Tibial nerve (tissue), 4 donors: ENCODE measurements at places on chromosomes 4 and X. TPM values are rescaled to one million over a fixed set of nuclear protein-coding genes. Genes with fewer than 3 reads are reported as not detected.
A peak's percentile ranks its signal among the peaks of the same experiment; 100 is the strongest.

DNA sequence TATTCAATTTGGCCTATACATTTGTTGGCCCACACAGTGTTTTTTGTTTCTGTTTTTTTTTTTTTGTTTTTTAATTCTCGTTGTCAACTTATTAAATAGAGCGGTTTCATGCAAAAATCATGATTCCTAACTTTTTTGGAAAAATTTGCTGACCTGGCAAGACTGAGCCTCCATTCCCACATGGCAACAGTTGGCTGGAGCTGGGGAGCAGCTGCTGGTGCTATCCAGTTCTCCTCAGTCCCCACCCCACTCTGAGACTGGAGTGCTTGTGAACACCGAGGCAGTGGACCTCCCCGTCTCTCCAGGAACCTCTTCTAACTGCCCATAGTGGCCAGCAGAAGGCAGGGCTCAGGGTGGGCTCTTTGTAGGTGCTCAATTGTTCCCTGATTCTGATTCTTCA is 95.7 kb upstream of the OTUD4 start:
- no peaks in the 10 kb centered on the region for H3K4me1 ChIP-seq
- no peaks in the 10 kb centered on the region for H3K36me3 ChIP-seq
- DNase-seq: no peak
- H3K27me3 ChIP-seq: no peaks in the 10 kb centered on the region
- no peak overlapping the region for H3K27ac ChIP-seq

DNA sequence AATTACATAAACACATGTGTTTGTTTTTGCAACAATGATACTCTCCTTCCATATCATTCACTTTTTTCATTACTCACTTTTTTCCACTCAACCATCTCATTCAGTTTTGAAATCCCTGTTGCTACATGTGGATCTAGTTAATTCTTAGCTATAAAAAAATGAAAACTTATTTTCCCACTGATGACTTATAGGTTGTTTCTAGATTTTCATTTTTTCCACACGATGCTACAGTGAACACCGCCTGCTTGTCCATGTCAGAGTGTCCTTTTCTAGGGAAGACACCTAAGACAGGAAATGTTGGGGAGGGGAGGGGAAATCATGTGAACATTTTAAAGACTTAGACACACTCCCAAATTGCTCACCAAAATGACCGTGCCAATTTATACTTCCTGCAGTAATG is 70.2 kb downstream of the SUPT20HL2 start:
- H3K36me3 ChIP-seq: no peaks in the 10 kb centered on the region
- no peak overlapping the region for H3K27ac ChIP-seq
- H3K27me3 ChIP-seq: peaks cover 5% of the 10 kb centered on the region
- H3K4me1 ChIP-seq: no peaks in the 10 kb centered on the region
- no peak for DNase-seq

DNA sequence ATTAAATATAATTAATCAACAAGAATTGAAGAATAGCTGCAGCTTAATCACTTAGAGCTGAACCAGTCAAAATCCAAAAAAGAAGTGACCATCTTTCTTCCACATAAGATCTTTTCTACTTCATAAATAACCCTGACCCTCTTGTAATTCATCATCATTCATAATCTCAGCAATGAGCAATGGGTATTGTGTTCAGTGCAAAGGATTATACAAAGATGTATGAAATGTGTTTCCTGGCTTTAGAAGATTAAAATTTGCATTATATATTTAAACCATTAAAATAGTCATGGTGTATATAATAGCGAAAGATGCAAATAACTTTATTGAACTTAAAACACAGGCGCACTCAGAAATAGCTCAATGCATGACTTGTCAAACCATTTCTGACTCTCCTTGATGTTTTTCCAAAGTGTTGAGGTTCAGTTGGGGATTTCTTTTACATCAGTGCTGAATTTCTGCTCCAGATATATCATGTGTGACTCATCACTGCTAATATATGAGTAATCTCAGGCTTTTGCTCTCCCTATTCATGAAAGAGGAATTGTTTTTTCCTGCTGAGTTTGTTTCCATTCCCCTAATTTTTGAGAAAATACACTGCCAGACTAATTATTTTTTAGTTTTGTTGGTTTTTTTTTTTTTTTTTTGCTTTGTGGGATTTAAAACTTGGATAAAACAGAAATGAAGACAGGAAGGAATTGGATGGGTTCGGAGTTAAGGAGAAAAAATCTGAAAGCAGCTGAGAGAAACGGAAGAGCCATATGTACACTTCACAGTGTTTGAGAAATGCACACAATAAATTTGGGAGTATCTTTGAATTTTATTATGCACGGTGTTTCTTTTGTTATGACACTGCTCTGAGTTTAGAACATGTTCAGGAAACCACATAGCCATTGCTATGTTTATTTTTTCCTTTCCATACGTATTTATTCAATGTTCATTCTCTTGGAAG is 290.1 kb upstream of the PCDH7 start:
- H3K36me3 ChIP-seq: no peaks in the 10 kb centered on the region
- no peaks in the 10 kb centered on the region for H3K27me3 ChIP-seq
- H3K27ac ChIP-seq: no peak overlapping the region
- no peak for DNase-seq

PLP1 gene
- total RNA-seq: 482 TPM

GRCh38 chr4:113290666-113291065 is 241.2 kb downstream of the ANK2 start:
- H3K27ac ChIP-seq: no peak overlapping the region
- no peak overlapping the region for H3K4me3 ChIP-seq
- peaks cover 29% of the 10 kb centered on the region for H3K4me1 ChIP-seq
- H3K27me3 ChIP-seq: no peaks in the 10 kb centered on the region
- H3K36me3 ChIP-seq: peaks cover 14% of the 10 kb centered on the region

DNA sequence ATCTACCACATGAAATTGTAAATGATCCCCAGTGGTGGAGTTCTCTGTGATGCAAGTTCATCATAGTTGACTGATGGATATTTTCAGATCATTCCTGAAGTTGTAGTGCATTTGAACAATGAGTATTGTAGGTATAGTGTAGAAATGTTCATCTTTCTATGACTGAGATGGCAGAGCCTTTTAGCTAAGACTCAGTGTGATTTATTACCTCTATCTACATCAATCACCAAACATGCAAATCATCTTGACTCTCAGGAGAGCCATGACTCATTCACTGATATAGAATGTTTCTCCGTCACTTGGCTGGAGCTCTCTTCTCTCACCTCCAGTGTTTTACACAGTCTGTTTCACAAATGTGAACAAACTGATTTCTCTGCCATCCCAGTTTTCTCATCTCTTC is 392.6 kb downstream of the IL1RAPL1 start:
- H3K27ac ChIP-seq: no peak overlapping the region
- no peaks in the 10 kb centered on the region for H3K27me3 ChIP-seq
- no peak overlapping the region for H3K4me3 ChIP-seq
- no peaks in the 10 kb centered on the region for H3K36me3 ChIP-seq
- H3K4me1 ChIP-seq: no peaks in the 10 kb centered on the region
- DNase-seq: no peak

DNA sequence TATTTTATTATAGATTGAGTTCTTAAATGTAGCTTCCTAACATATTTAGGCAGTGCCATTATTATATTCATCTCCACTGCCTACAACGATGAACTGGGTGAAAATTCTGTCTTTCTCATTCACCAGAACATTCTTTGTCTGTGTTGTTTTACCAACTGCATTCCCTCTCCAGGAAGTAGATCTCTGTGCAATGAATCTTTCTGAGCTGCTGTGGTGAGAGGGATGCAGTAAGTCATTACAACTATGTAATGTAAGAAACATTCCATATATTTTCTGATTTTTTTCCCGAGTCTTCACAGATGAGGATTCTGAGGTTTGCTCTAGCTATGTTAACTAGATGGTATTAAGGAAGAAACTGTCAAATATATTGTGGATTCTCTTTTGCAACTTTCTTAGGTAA is 811.9 kb upstream of the PCDH7 start:
- no peaks in the 10 kb centered on the region for H3K27me3 ChIP-seq
- DNase-seq: no peak
- no peaks in the 10 kb centered on the region for H3K36me3 ChIP-seq

DNA sequence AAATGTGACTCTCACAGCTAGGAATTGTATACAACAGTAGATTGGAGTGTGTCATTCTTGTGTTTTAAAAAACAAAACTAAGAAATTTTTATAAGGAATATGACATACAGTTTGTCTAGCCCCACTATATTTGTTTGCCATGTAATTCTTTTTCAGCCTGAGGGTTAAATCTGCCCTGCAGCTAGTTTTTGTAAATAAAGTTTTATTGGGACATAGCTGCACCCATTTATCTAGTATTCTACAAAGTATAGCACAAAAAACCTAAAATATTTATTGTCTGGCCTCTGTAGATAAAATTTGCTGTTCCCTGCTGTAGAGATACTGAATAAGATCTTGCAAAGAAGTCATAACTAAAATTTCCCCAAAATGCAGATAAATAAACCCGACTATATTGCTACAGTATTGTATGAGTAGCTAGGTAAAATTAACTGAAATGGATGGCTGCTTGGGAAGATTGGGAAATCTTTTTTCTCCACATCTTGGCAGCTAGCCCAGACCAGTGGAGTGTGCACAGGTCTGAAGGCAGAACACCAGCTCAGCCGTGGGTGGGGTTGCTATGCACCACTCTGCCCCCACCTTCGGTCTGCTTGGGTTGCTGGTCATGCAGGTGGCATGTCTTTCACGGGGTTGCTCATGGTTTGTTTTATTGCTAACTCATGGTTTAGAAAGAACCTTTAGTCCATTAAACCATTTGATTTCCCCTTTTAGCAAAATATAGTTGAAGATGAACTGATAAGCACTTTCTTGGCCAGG is 127.9 kb downstream of the KLHL8 start:
- H3K27ac ChIP-seq: no peak overlapping the region
- H3K4me1 ChIP-seq: no peaks in the 10 kb centered on the region
- H3K36me3 ChIP-seq: peaks cover 28% of the 10 kb centered on the region
- no peaks in the 10 kb centered on the region for H3K27me3 ChIP-seq
- H3K4me3 ChIP-seq: no peak overlapping the region

- DNase-seq: no peak
- H3K27ac ChIP-seq: no peak within 1 kb of the TSS
- H3K4me1 ChIP-seq: no peaks in the 10 kb centered on the region
- no peaks in the 10 kb centered on the region for H3K36me3 ChIP-seq
- H3K27me3 ChIP-seq: no peaks in the 10 kb centered on the region
Measured at GRCh38 chr4:71338846-71339593, at the start of gene SLC4A4. SLC4A4 (plus strand) TSS chr4:71339020.

GLUD2 gene
- total RNA-seq: 4.8 TPM

DNA sequence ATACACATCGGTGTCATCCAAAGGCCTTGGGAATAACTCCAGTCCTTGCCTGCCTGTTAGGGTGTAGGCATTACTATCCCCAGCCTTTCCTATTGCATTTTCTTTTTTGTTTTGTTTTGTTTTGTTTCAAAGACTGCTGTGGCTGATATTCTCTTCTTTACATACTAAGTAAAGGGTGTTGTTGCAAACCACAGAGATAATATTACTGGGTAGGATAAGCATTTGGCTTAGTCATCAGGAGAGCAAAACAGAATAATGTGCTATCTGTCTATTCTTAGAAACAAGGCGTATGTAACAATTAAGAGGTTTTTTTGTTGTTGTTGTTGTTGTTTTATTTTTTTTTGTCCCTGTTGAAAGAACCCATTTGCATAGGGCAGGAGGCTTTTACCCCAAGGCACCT is 41.8 kb downstream of the UGT2B28 start:
- DNase-seq: no peak
- no peaks in the 10 kb centered on the region for H3K4me1 ChIP-seq
- no peak overlapping the region for H3K27ac ChIP-seq
- no peaks in the 10 kb centered on the region for H3K27me3 ChIP-seq

- peaks cover 61% of the 10 kb centered on the region for H3K27me3 ChIP-seq
- H3K4me1 ChIP-seq: no peaks in the 10 kb centered on the region
- DNase-seq: no peak
- no peak overlapping the region for H3K4me3 ChIP-seq
- peak overlapping the region; percentile 65 for H3K27ac ChIP-seq
Measured at GRCh38 chrX:40151211-40152172, 53.7 kb upstream of the BCOR start.

GRCh38 chr4:107906458-107907100 is 24.8 kb upstream of the CYP2U1 start:
- no peak overlapping the region for H3K27ac ChIP-seq
- H3K36me3 ChIP-seq: peaks cover 58% of the 10 kb centered on the region
- no peaks in the 10 kb centered on the region for H3K4me1 ChIP-seq
- no peaks in the 10 kb centered on the region for H3K27me3 ChIP-seq
- no peak overlapping the region for H3K4me3 ChIP-seq
